ENCODE measurements at places on chromosomes 3 and 15. TPM values are rescaled to one million over a fixed set of nuclear protein-coding genes. Genes with fewer than 3 reads are reported as not detected.

The DCLK3 gene
- not detected for total RNA-seq

The GAP43 gene
- not detected for total RNA-seq

DNA sequence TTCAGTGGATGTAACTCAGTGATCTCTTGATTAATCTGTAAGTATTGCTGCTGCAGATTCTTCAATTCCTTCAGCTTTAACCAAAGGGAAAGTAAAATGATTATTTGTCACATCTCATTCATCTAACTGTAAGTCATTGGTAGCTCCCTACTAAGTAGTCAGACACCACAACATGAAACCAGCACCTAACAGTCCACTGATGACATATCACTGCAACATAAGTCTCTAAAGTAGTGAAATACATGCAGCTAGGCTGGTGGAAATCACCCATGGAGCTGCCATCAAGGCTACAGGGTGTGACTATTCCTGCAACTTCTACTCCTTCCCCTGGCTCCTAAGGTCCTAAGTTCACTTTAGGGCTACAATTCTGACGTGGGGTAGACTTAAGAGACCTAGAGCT lies 21.1 kb upstream of the HCLS1 start:
- DNase-seq: no peak
- H3K27ac ChIP-seq: no peak overlapping the region
- H3K4me1 ChIP-seq: peaks cover 6% of the 10 kb centered on the region
- peaks cover 2% of the 10 kb centered on the region for H3K36me3 ChIP-seq
- no peaks in the 10 kb centered on the region for H3K27me3 ChIP-seq
- no peak overlapping the region for H3K4me3 ChIP-seq

DNA sequence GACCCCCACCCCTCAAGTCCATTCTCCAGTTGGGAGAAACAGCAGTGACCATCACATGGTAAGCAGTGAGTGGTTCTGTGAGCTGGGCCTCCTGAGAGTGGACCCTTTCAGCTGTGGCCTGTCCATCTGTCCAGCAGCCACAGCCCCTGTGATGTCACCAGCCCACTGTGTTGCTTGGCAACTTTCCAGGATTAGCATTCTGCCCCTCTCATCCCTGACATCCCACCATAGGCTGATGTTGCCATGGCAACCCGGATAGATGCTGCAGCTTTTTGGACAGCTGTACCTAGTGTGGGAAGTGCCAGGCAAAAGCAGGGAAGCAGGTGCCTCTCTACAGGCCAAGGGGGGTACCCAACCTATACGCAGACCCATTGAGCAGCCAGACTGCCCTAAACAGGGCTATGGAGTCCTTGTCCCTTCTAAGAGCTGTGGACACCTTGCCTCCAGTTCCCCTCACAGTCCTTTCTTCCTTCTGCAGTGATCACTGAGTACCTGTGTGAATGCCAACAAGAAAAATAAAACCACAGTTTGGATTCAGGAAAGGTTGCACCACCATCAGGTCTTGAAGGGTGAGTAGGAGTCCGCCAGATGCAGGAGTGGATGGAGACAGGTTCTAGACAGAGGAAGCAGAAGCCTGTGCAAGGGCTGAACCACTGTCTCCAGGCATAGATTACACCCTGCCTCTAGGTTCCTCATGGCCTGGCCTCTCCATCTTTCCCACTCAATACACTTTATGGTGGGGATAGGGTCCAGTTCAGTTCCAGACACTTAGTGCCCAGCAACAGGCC lies at the start of gene DNAH1:
DNAH1 (plus strand) TSS at position 343 of the 788 bp plus-strand sequence. CDS start 6,124 bp downstream, outside the sequence.
- H3K27me3 ChIP-seq: no peaks in the 10 kb centered on the region
- no peak within 1 kb of the TSS for H3K4me3 ChIP-seq
- H3K27ac ChIP-seq: no peak within 1 kb of the TSS
- no peak for DNase-seq
- H3K36me3 ChIP-seq: no peaks in the 10 kb centered on the region

The GOLGA6A gene
- total RNA-seq: not detected

The RPN1 gene
- 126 TPM for total RNA-seq

The PIGZ gene
- total RNA-seq: 1.3 TPM

- no peaks in the 10 kb centered on the region for H3K36me3 ChIP-seq
- DNase-seq: peak; percentile 68
- H3K4me3 ChIP-seq: peak overlapping the region; percentile 57
- H3K27me3 ChIP-seq: no peaks in the 10 kb centered on the region
- H3K4me1 ChIP-seq: peaks cover 64% of the 10 kb centered on the region
These were observed 885 bp downstream of the CDV3 start for GRCh38 chr3:133574260-133574881.

DNA sequence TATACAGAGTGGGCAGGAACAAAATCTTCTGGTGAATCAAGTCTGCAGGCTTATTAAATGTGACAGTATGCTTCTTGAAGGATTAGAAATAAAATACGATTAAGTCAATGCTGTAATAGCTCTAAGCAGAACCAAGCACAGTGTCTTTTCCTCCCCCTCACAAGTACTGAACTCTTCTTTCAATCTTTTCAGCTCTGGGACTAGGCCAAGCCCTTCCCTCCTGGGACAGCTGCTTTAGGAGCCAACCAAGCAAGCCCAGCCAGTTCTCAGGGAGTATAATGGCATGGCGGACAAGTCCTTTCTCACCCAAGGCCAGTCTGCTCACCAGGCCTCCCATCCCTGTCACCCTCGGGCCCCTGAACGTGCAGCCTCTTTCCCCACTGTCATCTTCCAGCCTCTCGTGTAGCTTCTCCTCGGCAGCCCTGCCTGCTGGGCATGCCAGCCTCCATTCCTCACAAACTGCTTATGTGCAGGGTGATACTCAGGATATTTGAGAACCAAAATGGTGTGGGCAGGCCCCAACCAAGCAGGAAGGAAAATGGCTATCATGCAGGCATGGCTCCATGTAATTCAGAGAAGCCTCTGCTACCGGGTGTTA lies 8.4 kb upstream of the PPP1R2 start:
- no peaks in the 10 kb centered on the region for H3K36me3 ChIP-seq
- DNase-seq: no peak
- H3K27me3 ChIP-seq: no peaks in the 10 kb centered on the region
- no peak overlapping the region for H3K4me3 ChIP-seq

GRCh38 chr3:196706327-196706726 lies 5.7 kb downstream of the CEP19 start:
- DNase-seq: no peak
- no peak overlapping the region for H3K4me3 ChIP-seq
- no peaks in the 10 kb centered on the region for H3K36me3 ChIP-seq
- no peak overlapping the region for H3K27ac ChIP-seq
- H3K27me3 ChIP-seq: no peaks in the 10 kb centered on the region

The ADAMTSL3 gene
- total RNA-seq: 10.2 TPM

The FBXL2 gene
- 5.3 TPM for total RNA-seq

DNA sequence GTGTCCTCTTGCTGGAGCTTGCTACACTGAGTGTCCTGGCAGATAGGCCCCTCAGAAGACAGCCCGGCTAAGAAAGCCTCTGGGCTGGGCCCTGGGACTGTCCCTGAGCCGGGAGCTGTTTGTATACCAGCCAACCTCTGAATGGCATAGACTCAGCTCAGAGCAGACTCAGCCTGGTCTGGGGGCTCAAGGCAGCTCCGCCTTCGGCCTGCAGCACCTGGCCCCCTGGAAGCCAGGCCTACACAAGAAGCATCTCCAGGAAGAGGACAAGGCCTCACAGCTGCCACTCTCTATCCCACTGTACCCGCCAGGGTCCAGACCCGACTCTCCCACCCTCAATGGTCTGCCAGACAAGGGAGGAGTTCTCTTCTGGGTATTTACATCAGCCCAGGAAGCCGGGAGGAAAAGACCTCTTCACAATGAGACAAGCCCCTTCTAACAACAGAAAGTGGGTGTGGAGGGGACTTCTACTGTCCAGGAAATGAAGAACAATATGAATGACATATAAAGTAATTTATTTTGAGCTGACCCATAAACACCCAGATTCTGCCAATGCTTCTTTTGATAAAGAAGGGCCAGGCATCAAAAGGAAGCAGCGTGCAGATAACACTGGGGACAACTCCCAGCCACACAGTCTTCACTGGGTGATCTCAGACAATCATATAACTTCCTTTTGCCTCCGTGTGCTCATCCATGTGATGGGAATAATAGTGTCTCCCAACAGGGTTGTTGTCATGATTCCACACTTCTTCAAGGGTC lies 110.2 kb downstream of the TPRA1 start:
- no peaks in the 10 kb centered on the region for H3K27me3 ChIP-seq
- DNase-seq: no peak

The GREM1 gene
- total RNA-seq: under 0.01 TPM

The POU1F1 gene
- total RNA-seq: not detected

DNA sequence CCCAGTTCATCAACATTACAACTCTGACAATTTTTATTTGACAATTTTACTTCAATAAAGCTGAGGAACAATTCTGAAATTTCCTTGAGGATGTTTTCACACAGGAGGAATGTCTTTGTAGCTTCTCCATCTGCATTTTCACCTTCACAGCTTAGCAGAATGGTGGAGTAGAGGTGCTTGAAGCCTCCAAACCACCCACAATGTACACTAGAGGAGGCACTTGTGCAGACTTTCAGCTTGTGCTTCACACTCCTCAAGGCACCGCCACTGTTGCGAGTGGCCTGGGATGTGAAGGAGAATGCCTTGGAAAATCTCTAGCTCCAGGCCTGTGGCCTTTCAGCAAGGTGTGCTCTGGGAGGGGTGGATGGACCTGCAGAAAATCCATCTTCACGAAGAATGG lies 181.9 kb downstream of the EPHB1 start:
- no peaks in the 10 kb centered on the region for H3K36me3 ChIP-seq
- no peaks in the 10 kb centered on the region for H3K4me1 ChIP-seq
- no peak for DNase-seq
- H3K27ac ChIP-seq: no peak overlapping the region

DNA sequence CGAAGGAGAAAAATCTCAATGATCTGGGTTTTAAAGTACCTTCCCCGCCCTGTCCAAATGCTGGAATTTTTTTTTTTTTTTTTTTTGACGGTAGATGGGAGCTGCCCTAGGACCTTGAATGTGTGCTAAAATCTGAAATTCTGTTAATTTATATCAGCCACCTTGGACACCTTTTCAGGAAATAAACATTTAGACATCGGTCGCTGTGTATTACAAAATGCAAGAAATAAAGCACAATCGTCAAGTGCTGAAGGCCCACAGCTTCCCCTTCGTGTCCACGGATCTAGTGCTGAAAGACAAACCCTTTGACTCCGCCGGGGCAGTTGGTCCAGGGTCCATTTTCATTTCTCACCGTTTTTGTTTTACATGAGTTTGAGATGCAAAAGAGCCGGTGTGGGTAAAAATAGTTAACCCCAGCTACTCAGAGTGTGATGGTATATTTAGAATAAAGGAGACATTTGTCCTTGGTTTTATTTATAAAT lies 90.2 kb upstream of the CHD2 start:
- H3K36me3 ChIP-seq: no peaks in the 10 kb centered on the region
- peak; percentile 57 for DNase-seq
- peak overlapping the region; percentile 98 for H3K27ac ChIP-seq
- no peaks in the 10 kb centered on the region for H3K27me3 ChIP-seq

The TRAT1 gene
- total RNA-seq: not detected

- H3K27me3 ChIP-seq: no peaks in the 10 kb centered on the region
- DNase-seq: no peak
- H3K4me3 ChIP-seq: no peak overlapping the region
- no peaks in the 10 kb centered on the region for H3K36me3 ChIP-seq
These were observed 50.0 kb upstream of the CDAN1 start for GRCh38 chr15:42786978-42787377.

The XYLB gene
- total RNA-seq: 49.8 TPM

The SNURF gene
- total RNA-seq: 9.9 TPM

GRCh38 chr3:32002561-32003368 lies 21.2 kb downstream of the ZNF860 start:
- H3K4me3 ChIP-seq: no peak overlapping the region
- no peaks in the 10 kb centered on the region for H3K27me3 ChIP-seq
- no peak overlapping the region for H3K27ac ChIP-seq
- no peaks in the 10 kb centered on the region for H3K36me3 ChIP-seq

The IGSF10 gene
- total RNA-seq: 1.0 TPM

- peak overlapping the region; percentile 83 for H3K4me3 ChIP-seq
- peak; percentile 38 for DNase-seq
- H3K27me3 ChIP-seq: no peaks in the 10 kb centered on the region
- H3K27ac ChIP-seq: no peak overlapping the region
- H3K36me3 ChIP-seq: no peaks in the 10 kb centered on the region
These were observed 686 bp downstream of the VPS8 start for GRCh38 chr3:184812662-184813042.

The PRKCD gene
- 16.9 TPM for total RNA-seq

The ANKRD34C gene
- 0.33 TPM for total RNA-seq

The ARGFX gene
- not detected for total RNA-seq

DNA sequence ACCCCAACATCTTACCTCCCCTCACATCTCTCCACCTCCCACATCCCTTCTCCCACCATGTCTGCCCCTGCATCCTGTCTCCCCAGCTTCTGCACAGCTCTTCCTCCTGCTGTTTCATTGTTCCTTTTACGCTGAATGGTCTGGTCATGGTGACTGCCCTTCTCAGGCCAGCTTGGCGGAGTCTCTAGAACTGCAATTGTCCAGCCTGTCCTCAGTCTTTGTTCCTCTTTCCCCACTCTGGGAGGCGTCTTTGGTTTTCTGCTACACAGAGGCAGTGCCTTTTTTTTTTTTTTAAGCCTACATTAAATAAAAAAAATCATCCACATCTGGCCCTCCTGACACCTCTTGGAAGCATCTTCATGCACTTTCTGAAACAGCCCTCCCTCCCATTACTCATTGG lies 49.1 kb upstream of the SEC22A start:
- peaks cover 13% of the 10 kb centered on the region for H3K36me3 ChIP-seq
- no peaks in the 10 kb centered on the region for H3K27me3 ChIP-seq
- no peak overlapping the region for H3K4me3 ChIP-seq

GRCh38 chr3:139534992-139535879 lies 4.3 kb downstream of the RBP1 start:
- peaks cover 87% of the 10 kb centered on the region for H3K4me1 ChIP-seq
- no peaks in the 10 kb centered on the region for H3K27me3 ChIP-seq
- DNase-seq: peak; percentile 89
- peak overlapping the region; percentile 76 for H3K27ac ChIP-seq
- no peaks in the 10 kb centered on the region for H3K36me3 ChIP-seq

The INSYN1 gene
- total RNA-seq: 3.6 TPM

The TTLL13 gene
- not detected for total RNA-seq

- no peak overlapping the region for H3K4me3 ChIP-seq
- no peaks in the 10 kb centered on the region for H3K27me3 ChIP-seq
- DNase-seq: no peak
- no peak overlapping the region for H3K27ac ChIP-seq
- peaks cover 2% of the 10 kb centered on the region for H3K4me1 ChIP-seq
These were observed 18.1 kb upstream of the CACNA2D2 start for GRCh38 chr3:50521572-50521971.

The SMCO1 gene
- total RNA-seq: not detected

The CORO2B gene
- 4.0 TPM for total RNA-seq

The NME9 gene
- total RNA-seq: 1.3 TPM

DNA sequence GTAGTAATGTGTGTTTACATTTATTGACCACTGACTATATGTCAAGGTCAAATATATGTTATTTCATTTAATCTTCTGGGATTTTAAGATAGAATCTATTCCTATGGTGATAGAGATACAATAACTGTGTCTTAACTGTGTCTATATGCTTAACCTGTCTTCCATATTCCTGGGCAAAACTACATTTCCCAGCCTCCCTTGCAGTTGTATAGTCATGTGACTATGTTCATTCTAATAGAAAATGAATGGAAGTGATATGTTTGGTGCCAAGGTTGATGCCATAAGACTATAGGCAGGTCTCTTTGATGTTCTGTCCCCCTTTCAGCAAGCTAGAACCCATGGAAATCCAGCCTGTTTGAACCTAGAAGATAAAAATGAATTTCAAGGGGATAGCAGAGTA lies 258.8 kb upstream of the PDZRN3 start:
- no peak overlapping the region for H3K4me3 ChIP-seq
- H3K36me3 ChIP-seq: no peaks in the 10 kb centered on the region
- H3K4me1 ChIP-seq: no peaks in the 10 kb centered on the region
- DNase-seq: no peak

- DNase-seq: peak; percentile 79
- H3K27ac ChIP-seq: no peak overlapping the region
- H3K36me3 ChIP-seq: no peaks in the 10 kb centered on the region
- H3K4me1 ChIP-seq: peaks cover 6% of the 10 kb centered on the region
- no peak overlapping the region for H3K4me3 ChIP-seq
These were observed 54.4 kb upstream of the EHHADH start for GRCh38 chr3:185308126-185308754.
